ENCODE measurements at places on chromosomes 7 and 10.
A peak's percentile ranks its signal among the peaks of the same experiment; 100 is the strongest.

DNA sequence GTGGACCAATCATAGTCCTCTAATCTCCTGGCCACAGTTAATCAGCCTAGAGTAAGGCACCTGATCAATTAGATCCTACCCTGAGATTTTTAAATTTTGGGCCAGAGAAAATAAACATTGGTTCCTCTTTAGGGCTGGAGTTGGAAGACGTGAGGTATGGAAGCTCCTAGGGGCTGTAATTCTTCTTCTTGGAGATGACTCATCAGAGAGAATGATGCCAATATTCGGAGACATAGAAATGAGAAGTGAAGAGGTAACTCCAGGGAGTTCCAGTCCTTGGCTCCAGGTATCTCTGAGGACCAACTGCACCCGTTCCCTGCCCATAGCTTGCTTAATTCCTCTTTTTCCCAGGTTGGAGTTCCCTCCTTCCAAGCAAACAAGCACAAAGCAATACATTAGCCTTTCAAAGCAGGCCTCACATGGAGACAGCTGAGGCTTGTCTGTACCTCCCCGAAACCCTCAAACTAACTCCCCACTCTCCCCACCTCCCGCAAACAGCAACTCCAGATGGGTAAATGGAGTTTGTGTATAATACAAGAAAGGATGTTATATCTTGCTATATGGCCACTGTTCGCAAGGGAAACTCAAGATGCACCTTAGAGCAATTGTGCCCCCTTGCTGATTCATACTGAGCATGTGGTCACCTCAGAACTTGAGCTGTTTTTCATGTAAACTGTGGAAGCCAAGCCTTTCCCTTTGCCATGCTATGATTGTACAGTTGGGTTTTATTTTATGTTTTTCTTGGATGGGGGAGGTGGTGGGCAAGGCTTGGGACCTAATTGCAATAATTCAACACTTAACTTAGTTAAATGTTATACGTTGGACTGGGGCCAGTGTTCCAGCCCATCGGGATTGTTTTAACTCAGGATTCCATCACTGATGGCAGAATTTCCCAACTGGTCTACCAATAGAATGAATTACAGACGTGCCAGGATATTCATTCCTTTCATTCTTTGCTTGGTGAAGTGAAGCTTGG, 29.3 kb downstream of the PIK3AP1 start:
- no peak for DNase-seq

DNA sequence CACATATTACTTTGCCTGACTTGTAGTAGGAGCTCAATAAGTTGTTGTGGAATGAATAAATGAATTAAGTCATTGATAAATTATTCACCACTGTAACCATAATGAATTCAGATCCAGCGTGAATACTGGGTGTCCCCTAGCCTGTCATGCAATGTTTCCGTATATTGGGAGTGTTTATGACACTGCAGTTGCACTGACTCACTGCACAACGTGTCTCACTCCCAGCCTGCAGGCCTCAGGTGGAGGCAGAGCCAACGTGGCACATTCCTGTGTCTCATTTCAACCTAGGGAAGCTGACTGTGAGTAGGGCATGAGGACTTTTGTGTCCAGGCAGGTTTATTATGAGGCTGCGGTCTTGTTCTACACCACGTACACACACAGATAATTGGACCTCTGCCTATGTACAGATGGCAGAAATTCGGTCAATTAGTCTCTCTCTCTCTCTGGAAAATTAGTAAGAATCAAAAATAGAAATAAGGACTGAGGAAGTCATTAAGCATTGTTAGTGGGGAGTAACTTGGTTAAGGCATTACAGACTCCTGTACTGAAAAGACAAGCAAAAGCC, 299.1 kb upstream of the IGFBP3 start:
- no peak for DNase-seq

GRCh38 chr10:12884851-12885250, 116.7 kb downstream of the CCDC3 start:
- DNase-seq, result no peak

GRCh38 chr10:70191161-70191971, 21.1 kb upstream of the SAR1A start:
- DNase-seq, result no peak

- DNase-seq, result no peak
These were observed 109.3 kb downstream of the SORBS1 start for GRCh38 chr10:95451568-95452524.

DNA sequence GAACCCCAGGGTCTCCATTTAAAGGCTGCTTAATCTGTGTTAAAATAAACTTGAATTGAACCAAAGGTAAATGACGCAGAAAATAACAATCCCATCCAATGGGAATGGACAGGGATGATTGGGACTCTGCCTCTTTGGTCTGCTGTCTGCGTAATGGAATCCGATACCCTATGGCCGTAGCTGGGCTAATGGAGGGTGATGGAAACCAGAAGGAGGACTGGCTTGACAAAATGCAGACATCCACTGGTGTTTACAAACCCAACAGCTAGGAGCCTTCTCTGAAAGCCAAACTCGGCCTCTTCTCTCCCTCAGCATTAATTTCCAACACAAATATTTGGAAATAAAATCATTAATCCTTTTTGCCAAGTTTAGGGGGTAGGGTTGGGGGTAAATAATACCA, 162.2 kb upstream of the CHST15 start:
- no peak for DNase-seq

DNA sequence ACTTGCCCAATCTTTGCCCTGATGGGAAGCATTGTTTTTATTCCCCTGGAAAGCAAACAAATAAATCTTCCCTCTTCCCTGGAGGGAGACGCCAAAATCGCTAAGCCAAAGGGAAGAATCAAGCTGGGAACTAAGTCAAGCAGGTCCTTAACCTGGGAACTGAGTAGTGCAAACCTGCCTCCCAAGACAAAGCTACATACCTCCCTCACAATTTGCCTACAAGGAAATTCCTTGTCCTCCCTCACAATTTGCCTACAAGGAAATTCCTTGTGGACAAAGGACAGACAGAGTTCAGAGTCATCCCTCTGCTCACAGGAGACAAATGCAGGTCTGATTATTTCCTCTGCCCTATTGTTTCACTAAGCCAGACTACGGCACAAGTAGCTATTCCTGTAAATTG, 50.5 kb downstream of the SPOCK2 start:
- DNase-seq, result no peak

- DNase-seq, result no peak
These were observed 112.7 kb upstream of the AMPH start for GRCh38 chr7:38743899-38744298.

DNA sequence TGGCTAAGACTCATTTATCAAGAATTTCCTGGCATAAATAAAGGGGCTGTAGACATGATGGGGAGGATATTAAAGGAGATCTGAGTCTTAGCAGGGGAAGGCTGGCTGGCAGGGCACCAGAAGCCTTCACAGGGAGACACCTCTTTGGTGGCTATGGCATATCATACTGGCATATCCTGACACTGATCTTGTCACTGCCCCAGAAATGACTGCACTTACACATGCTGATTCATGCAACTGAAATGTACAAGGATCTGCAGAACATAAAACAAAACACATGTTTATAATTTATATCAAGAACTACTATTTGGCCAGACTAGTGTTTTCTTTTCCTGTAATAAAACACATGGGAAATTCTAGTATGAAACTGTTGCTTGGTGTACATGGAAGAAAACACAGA, 5.5 kb upstream of the LIPN start:
- DNase-seq, result no peak

GRCh38 chr7:128112781-128113221, 81.6 kb upstream of the LRRC4 start:
- DNase-seq, result no peak

- DNase-seq, result peak; percentile 87
These were observed 45.4 kb downstream of the CHST3 start for GRCh38 chr10:72009425-72010081.

- no peak for DNase-seq
These were observed 62.2 kb downstream of the SAMD9 start for GRCh38 chr7:93055543-93056107.

- DNase-seq, result no peak
These were observed 253.6 kb downstream of the GRID1 start for GRCh38 chr10:86113044-86113443.

- DNase-seq, result no peak
These were observed 200.3 kb downstream of the DNAJB6 start for GRCh38 chr7:157537056-157537455.

DNA sequence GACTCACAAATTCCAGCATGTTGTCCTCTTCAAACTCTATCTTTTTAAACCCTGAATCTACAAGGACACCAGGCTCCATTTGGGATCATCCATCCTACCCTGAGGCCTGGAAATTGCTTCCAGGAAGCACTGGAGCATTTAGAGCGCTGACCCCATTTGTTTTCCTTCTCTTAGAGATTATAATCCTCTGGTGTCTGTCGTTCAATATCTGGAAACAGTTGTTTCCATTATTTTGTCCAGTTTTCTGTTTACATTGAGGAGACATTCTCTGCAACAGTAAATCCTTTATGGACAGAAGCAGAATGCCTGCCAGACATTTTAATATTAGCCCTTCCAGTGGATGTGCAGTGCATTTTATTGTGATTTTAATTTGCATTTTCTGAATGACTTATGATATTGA, 119.4 kb upstream of the MEOX2 start:
- no peak for DNase-seq
